ENCODE measurements at places on chromosomes 2 and 18.

GRCh38 chr18:26940744-26941398 lies 75.4 kb upstream of the AQP4 start:
- DNase-seq, result no peak

- no peak for DNase-seq
These were observed 99.2 kb downstream of the LDLRAD4 start for GRCh38 chr18:13317801-13318200.

- DNase-seq, result no peak
These were observed 117.2 kb upstream of the NCK2 start for GRCh38 chr2:105627534-105627933.

DNA sequence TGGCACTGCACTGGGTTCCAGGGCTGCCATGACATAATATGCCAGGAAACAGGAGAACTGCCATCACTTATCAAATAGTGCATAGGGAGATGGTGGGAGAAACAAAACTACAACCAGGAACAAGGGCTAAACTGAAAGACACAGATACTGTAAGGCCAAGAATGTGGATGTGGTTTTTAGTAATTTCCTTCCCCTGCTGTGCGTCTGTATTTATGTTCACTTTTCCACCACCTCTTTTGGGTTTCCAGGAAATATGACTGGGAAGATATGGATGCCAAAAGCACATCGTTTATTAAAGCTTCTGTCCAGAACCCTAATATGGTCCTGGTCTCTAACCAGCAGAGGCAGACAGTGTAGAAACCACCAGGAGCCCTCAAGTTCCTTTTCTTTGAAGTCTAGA lies 759.7 kb upstream of the FANCL start:
- no peak for DNase-seq

- DNase-seq, result no peak
These were observed 9.5 kb downstream of the PASK start for GRCh38 chr2:241139531-241140444.

- DNase-seq, result no peak
These were observed 14.2 kb downstream of the ECEL1 start for GRCh38 chr2:232473467-232473890.
